Large intestine (tissue), 12 donors: ENCODE measurements at places on chromosomes 16 and 17. TPM values are rescaled to one million over a fixed set of nuclear protein-coding genes. Genes with fewer than 3 reads are reported as not detected.

The SHCBP1 gene
- 4.7 TPM for polyA plus RNA-seq

The SLC47A1 gene
- 1.1 TPM for polyA plus RNA-seq

The ITGA3 gene
- 61.8 TPM for polyA plus RNA-seq

The RPA1 gene
- polyA plus RNA-seq = 64.4 TPM

The KRT222 gene
- 2.0 TPM for polyA plus RNA-seq

GRCh38 chr17:58564243-58564642 lies 49.8 kb upstream of the MTMR4 start:
- H3K4me1 ChIP-seq = no peaks in the 10 kb centered on the region
- H3K27ac ChIP-seq = no peak overlapping the region
- DNase-seq = no peak
- H3K4me3 ChIP-seq = no peak overlapping the region
- H3K27me3 ChIP-seq = no peaks in the 10 kb centered on the region
- no peaks in the 10 kb centered on the region for H3K36me3 ChIP-seq

- H3K36me3 ChIP-seq = no peaks in the 10 kb centered on the region
- no peak overlapping the region for H3K4me3 ChIP-seq
- peaks cover 4% of the 10 kb centered on the region for H3K4me1 ChIP-seq
Observed at GRCh38 chr16:15518381-15519351, 84.3 kb downstream of the BMERB1 start.

GRCh38 chr17:74055508-74056160 lies 147.8 kb upstream of the RPL38 start:
- no peaks in the 10 kb centered on the region for H3K4me1 ChIP-seq
- H3K27ac ChIP-seq = no peak overlapping the region
- peaks cover 15% of the 10 kb centered on the region for H3K27me3 ChIP-seq
- no peaks in the 10 kb centered on the region for H3K36me3 ChIP-seq
- no peak overlapping the region for H3K4me3 ChIP-seq
